Activated CD4-positive, alpha-beta T cell treated with anti-CD3 and anti-CD28 coated beads, Interleukin-2, amount 50 U/mL, for 48 hours (primary cell): ENCODE measurements at places on chromosomes 16 and 17.
A peak's percentile ranks its signal among the peaks of the same experiment; 100 is the strongest.

DNA sequence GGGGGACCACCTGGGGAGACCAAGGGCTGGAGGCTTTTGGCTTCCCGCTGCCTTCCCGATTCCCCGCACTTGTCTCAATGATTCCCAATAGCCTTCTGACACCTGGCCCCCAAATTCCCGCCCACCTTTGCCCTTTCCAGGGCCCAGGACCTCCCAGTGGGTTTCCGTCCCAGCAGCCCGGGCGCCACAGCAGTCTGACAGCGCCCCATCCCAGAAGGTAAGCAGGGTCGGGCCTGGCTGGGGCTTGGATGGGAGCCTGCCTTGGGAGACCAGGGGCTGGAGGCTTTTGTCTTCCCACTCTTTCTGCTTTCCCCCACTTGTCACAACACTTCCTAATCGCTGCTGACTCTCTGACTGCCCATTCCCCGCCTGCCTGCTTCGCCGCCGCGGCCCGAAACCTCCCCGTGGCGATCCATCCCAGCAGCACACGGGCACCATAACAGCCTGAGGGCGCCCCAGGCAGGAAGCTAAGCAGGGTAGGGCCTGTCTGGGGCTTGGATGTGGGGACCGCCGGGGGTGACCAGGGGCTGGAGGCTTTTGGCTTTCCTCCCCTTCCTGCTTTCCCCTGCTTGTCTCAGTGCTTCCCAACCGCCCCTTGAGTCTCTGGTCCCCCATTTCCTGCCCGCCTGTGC lies 2289.3 kb downstream of the TP53TG3F start:
- DNase-seq: no peak

GRCh38 chr16:4918781-4919251 lies 18.1 kb downstream of the PPL start:
- DNase-seq: no peak

GRCh38 chr17:49443862-49444261 lies 29.2 kb upstream of the PHB1 start:
- no peak for DNase-seq

- no peak for DNase-seq
Measured at GRCh38 chr16:54026456-54026855, 260.1 kb downstream of the IRX3 start.

DNA sequence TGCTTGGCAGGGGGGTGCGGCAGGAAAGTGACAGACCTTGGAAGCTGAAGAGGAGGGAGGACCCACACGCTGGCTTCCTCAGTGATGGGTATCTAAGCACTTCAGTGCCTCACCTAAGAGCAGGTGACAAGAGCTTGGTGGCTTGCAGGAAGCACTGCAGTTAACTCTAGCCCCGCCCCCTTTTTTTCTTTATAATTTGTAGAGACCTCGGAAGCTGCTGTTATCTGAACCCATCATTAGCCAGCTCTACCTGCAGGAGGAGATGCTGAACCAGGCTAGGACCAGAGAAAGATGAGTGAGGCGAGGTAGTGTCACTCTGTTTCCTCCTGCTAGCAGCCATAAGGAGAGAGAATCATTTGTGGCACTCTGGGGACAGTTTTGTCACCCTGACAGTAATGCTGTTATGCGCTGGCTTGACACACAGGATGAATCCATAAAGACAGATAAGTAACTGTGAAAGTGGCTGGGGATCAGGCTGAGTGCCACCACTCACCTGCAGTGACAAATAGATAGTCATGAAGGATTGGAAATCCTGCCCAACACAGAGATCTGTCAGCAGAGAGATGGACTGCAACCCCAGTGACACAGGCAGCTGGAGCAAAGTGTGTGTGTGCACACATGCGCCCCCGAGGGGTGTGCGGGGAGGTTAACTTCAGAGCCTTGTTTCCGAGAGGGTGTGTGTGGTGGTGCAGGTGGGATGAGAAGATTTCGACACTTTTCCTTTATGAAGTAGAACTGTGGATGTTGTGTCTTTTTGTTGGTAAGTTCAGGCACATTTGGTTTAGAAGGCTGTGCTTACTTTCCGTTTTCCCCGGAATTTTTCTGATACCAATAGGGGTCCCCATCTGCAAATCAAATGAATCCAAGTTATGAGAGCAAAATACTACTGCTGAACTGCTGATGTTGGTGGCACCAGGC lies 224.0 kb downstream of the IRX3 start:
- no peak for DNase-seq

- DNase-seq: no peak
Measured at GRCh38 chr17:33889766-33890165, 365.3 kb upstream of the CCL2 start.

DNA sequence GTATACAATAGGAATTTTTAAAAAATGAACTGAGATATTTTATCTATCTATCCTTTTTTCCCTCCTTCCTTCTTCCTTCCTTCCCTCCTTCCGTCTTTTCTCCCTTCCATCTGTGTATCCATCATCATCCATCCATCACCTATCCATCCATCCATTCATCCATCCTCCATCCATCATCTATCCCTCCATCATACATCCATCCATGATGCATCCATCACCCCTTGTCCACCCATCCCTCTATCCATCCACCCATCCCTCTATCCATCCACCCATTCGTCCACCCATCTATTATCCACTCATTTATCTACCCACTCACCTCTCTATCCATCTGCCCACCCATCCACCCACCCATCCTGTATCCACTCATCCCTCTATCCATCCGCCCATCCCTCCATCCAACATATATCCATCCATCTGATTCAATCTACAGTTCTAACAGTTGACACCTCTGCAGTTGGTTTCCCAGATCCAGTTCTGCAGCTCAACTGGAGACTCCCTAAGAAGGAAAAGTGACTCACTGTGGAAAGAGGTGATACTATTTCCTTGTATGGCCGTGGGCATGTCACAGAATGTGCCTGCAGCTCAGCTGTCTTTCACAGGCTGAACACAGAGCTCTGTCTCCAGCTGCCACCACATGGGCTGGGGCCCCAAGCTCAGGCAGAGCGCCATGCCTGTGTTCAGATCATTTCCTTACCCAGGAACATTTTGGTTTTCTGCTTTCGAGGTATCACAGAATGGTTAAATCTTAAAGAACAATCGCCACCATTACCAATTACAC lies 130.8 kb downstream of the XYLT1 start:
- DNase-seq: no peak

DNA sequence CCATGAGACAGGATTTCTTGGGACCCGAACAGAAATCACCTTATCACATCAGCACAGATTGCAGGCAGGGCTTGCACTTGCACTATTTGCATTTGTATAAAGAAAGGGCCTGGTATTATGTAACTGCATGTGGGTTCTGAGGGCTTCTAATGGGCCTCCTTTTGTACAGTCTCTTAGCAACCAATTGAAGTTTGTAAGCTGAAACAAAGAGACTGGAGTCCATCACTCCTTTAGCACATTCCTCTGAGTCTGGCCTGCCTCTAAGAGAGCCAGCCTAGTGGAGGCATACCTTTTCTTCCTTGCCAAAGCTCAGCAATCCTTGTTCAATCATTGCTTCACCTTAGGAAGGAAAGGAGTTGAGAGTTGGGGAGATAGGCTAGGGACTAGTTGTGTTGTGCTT lies 387.1 kb downstream of the XYLT1 start:
- no peak for DNase-seq

GRCh38 chr17:69447726-69448125 lies 33.2 kb downstream of the MAP2K6 start:
- no peak for DNase-seq

- peak; percentile 28 for DNase-seq
Measured at GRCh38 chr16:24980077-24980793, 34.9 kb downstream of the ARHGAP17 start.
